ENCODE measurements at places on chromosomes 2 and 18.

DNA sequence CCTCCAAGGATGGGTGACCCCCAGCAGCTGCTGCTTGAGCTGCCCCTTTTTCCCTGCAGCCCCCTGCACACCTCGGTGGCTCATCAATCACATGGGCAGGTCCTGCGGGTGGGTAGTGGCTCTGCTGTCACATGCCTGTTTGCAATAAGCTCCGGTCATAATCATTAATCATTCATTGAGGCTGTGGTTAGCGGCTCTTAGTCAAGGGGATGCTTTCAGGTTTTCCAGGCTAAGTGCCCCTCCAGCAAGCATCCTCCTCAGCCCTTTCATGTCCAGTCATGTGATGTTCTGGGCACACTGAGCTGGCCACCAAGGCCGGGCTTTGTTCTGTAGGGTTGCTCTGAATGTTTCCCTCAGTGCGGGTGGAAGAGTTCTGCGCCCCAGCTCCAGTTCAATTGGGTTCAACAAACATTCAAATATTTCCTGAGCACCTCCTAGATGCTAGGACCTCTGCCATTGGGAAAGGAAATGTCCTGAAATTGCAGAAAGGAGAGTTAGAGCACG, 96.4 kb upstream of the LDAH start:
- DNase-seq, result no peak

DNA sequence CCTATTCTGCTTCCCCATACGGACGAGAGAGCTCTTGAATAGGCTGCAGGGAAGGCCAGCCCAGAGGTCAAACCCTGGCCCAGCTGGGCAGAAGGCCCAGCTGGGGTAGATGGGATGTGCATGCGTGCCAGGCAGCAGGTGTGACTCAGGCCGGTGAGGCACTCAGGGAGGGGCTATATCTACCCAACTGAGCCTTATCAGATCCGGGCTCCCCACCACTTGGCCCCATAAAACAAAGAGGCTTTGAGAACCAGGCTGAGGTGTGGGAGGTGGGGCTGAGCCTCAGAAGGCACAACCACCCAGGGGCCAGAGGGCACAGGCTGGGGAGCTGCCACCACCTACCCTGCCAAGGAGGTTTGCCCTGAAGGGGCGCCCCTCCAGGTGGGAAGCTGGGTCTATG, 8.0 kb upstream of the CFAP65 start:
- DNase-seq, result no peak

GRCh38 chr2:223768179-223768578, 69.2 kb downstream of the AP1S3 start:
- no peak for DNase-seq

DNA sequence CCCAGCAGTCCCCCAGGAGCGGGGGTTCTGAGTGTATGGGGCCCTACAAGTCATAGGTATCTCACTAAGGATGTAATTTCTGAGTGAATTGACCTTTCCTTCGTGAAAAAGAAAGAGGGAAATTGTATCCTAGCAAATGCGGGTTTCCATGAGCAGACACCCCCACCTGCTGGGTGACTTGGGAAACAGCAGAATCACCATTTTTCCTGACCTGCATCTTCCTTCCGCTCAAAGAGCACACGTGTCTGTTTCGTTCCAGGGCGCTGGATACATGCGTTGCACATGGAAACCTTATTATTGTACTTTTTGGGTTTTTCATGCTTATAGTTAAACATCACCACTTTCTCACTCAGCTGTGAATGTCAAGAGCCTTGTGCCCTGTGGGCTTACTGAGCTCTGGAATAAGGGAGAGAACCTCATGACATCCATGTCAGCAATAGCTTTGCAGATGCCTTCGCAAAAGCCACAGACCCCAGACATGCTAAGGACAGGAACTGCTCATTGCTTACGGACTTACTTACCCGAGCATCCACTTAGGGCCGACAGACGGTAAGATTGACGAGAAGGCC, 132.8 kb downstream of the TPO start:
- DNase-seq, result no peak

- no peak for DNase-seq
These were observed 120.3 kb downstream of the BCL11A start for GRCh38 chr2:60433018-60433596.

DNA sequence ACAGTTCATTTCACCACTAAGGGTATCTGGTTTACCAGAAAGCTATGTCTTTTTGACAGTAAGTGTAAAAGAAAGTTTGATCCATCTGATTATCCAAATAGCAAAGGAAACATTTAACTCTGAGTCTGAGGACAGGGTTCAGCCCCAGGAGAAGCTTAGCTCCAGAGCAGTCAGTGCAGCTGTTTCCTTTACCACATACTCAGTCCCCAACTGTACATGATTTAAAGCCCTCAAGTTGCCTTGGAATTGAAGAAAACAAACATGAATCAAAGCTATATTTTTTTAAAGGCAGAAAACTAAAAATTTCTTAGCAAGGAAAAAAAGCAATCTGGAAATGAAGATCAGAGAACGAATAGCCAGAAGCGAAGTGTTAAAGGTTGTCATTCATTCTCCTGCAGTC, 746.0 kb downstream of the METTL4 start:
- no peak for DNase-seq

- no peak for DNase-seq
These were observed 11.3 kb downstream of the UPP2 start for GRCh38 chr2:158112992-158113391.

GRCh38 chr2:38631976-38632375, 29.2 kb upstream of the HNRNPLL start:
- DNase-seq, result no peak

- DNase-seq, result no peak
These were observed 146.5 kb upstream of the MMADHC start for GRCh38 chr2:149733936-149734685.

GRCh38 chr2:180983468-180984242, 3.2 kb downstream of the UBE2E3 start:
- DNase-seq, result no peak

- no peak for DNase-seq
These were observed 256.4 kb upstream of the NETO1 start for GRCh38 chr18:73124175-73124574.

DNA sequence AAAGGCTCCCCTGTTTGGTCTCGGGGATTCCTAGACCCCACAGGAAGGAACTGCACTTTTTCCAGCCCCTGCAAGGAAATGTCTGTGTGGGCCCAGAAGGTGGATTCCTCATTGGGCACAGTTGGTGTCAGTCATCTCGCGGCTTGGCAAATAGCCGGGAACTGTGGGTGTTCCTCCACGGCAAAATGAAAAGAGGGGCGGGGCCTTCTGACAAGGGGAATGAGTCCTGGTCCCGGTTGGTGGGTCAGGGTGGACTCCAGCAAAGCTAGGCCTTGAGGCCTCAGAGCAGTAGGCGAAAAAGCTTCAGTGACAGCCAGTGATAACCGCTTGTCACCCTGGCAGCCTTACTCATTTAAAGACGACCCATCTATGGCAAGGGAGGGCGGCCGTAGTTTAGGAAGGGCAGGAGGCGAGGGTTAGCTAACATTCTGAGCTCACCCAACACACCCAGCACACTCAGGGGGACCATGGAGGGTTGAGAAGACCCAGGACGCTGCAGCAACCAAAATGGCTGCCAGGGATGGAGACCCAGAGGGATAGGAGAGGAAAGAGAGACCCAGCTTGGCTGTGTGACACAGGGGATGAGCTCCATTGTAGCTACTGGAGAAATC, 16.5 kb downstream of the SLC4A3 start:
- DNase-seq, result no peak

DNA sequence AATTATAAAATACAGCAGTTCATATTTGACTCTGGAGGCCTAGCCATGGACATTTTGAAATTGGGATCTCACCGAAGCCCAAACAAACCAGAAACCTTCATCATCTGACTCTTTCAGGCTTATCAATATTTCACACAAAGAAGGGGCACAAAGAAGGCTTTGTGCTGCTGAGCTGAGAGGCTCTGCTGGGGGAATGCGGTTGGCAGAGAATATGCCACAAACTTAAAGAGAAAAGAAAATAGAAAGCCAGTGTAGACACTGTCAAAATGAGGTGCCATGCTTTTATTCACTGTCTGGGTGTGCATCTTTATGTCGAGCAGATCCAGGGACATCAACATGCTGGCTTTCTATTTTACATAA, 162.6 kb downstream of the QPCT start:
- DNase-seq, result no peak

DNA sequence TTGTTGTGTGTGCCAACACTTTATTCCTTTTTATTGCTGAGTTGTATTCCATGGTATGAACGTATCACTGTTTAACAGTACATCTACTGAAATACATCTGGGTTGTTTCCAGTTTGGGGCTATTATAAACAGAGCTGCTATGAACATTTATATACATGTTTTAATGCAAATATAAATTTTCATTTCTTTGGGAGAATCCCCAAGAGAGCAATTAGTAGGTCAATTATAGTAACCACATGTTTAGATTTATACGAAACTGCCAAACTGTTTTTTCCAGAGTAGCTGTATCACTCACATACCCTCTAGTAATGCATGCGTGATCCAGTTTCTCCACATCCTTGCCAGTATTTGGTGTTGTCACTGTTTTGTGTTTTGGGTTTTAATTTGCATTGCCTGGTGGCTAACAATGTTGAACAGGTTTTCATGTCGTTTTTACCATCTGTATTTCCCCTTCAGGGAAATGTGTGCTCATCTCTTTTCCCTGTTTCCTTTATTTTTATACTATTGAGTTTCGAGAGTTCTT, 81.0 kb downstream of the TMEM131 start:
- DNase-seq, result no peak

DNA sequence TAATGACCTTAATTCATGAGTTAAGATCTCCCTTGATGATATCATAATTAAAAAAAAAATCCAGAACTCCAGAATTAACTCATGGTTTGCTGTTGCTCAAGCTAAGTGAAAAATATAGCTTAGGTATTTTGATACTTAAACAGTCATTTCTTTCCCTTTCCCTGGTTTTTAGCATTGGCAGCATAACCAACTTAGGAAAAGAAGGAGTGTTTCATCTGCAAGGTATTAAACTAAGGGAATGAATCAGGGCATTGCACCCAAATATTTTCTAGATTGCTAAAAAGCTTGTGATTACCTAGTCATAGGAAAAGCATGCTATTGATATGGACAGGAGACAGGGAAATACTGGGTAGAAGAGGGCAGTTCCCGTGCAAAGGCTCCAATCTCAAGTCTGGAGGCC, 207.2 kb downstream of the LRP1B start:
- DNase-seq, result no peak

DNA sequence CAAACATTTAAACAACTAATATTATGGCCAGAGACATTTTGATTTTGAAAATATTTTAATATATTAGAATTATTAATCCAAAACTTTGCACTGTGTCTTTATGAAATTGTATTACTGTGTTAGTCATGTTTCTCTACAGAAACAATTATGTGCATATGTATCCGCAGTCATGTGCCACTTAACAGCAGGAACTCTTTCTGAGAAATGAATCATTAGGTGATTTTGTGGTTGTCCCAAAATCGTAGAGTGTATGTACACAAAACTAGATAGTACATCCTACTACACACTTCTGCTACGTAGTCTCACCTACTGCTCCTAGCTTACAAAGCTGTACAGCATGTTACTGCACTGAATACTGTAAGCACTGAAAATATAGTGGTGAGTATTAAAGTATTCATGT, 479.2 kb upstream of the DSEL start:
- DNase-seq, result no peak

DNA sequence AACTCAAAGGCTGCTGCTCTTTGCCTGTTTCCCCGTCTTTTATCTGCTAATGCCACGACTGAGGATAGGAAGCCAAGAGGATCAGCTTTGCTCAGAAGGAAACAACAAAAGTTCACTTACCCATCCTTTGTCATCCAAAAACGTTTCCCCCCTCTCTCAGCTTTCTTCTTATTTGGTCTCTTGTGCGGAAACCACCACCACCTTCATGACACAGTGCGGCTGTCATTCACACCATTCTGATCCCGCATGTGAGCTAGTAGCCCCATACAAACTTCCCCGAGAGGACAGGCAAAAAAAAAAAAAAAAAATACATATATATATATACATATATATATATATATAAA, 656 bp downstream of the LRRTM4 start:
- no peak for DNase-seq

- no peak for DNase-seq
These were observed 113.0 kb upstream of the NEDD4L start for GRCh38 chr18:57931038-57931437.

GRCh38 chr2:207067473-207067872, 98.3 kb downstream of the KLF7 start:
- no peak for DNase-seq

GRCh38 chr2:158539176-158540005, 82.6 kb downstream of the PKP4 start:
- no peak for DNase-seq

- no peak for DNase-seq
These were observed 296.9 kb downstream of the RND3 start for GRCh38 chr2:150190546-150190945.

- no peak for DNase-seq
These were observed 41.8 kb downstream of the TMEM163 start for GRCh38 chr2:134676960-134677359.

DNA sequence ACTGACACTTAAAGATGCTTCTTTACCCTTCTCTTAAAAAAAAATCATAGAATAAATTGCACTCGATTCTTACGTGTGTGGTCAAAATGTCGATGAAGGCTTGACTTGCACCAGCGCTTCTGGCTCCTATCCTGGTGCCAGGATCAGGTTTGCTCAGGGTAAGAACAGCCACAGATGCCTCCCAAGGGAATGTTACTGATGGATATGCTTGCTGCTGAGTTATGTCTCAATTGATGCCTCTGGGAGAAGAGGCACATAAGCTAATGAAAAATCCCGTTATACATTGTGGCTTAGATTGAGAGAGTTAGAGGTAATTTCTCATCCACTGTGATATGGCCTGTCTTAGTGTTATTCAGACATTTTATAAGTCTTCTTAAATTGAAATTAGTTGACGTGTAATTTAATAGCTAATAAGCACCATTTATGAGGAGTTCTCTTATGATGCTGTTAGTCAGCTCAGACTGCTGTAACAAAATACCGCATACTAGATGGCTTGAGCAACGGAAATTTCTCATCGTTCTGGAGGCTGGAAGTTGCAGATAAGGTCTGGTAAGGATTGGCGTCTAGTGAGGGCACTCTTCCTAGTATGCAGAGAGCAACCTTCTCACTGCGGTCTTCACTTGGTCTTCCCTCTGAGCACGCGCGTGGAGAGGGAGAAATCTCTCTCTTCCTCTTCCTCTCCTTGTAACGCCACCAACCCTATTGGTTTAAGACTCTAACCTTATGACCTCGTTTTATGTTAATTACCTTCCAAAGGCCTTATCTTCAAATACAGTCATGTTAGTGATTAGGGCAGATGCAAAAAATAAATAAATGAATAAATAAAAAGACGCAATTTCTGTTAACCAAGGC, 116.6 kb upstream of the NOSTRIN start:
- DNase-seq, result no peak

GRCh38 chr2:118278046-118278445, 189.8 kb downstream of the INSIG2 start:
- DNase-seq, result no peak

DNA sequence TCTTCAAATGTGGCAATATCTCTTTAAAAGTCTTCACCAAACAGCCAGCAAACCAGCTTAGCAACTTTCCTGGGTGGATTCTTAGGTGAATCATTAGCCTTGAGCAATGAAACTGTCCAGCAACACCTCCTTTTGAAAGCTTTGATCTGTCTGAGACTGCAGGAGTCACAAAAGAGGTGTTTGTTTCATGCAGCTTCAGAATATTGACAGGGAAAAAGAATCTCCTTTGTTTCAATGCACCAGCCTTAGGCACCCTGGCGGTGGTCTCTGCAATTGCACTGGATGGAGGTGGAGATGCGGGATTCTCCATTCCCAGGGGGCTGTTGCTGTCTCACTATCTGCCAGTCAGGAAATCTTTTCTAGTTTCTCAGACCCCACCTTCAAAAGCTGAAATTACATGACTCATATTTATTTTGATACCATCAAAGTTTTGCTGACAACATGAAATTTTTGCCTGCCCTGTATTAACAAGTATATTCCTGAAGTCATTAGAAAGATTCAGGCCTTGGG, 76.0 kb upstream of the DSG1 start:
- no peak for DNase-seq

All from activated CD4-positive, alpha-beta T cell treated with anti-CD3 and anti-CD28 coated beads for 24 hours (primary cell).